ENCODE measurements at places on chromosomes 16 and 17.

- no peak for DNase-seq
These were observed 23.8 kb upstream of the CRYM start for GRCh38 chr16:21301895-21302291.

- DNase-seq, result no peak
These were observed 308.9 kb upstream of the DYNLRB2 start for GRCh38 chr16:80231888-80232287.

DNA sequence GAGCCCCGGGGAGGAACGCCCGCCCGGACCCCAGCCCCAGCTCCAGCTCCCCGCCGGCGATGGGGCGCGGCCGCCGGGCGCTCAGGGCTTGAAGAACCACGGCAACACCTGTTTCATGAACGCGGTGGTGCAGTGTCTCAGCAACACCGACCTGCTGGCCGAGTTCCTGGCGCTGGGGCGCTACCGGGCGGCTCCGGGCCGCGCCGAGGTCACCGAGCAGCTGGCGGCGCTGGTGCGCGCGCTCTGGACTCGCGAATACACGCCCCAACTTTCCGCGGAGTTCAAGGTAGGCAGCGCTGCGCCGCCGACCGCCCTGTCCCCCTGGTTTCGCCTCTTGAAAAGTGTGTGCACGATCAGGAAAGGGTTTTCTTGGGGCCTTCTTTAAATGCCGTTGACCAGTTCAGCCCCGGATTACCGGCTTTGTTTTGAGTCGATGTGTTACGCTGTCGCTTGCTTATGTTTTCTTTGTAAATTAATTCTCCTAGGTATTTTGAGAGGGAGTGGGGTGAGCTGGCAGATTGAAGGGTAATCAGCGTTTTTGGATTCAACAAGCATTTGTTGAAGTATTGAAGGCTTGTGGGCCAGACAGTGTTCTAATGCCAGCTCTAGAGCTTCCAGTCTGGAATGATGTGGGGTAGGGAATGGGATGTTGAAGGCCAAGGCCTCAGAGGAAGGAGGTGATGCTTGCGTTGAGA is 681 bp downstream of the USP43 start:
- no peak for DNase-seq

DNA sequence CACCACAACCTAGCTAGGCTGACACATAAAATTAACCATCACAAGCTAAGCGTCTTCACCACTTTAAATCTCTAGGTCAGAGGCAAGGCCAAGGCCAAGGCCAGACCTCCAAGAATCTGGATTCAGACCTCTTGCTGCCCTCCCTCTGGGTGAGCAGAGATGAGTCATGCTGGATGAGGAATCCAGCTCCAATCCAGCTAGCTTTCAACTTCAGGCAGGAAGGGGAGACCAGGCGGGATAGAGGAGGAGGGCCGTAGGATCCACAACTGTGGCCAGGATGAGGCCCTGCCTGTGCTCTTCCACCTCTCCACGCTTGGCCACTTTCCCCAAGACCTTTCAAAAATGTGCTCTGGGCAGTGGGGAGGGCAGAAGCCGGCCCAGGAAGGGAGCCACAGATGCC is 14.7 kb downstream of the LRRC75A start:
- no peak for DNase-seq

DNA sequence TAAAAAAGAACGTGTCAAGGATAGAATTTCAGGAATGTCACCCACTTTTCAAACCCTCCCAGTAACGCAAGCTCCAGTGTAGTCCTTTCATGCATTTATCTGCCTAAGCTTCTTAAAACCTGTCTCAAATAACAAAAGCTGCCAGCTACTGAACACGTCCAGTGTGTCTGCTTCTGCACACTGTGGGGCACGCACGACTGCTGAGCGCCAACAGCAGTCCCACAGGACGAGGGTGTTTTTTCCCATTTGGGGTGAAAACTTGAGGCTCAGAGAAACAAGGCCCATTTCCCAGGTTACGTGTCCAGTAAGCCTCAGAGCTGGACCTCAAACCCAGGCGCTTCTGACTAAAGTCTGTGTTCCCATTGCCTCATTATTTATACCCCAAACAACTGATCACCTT is 17.2 kb downstream of the NTAN1 start:
- no peak for DNase-seq

- DNase-seq, result no peak
These were observed 11.7 kb upstream of the LLGL1 start for GRCh38 chr17:18213666-18214270.

GRCh38 chr16:23296994-23297393 is 5.1 kb upstream of the SCNN1B start:
- DNase-seq, result no peak

- no peak for DNase-seq
These were observed 230.5 kb downstream of the SEC14L1 start for GRCh38 chr17:77371117-77371887.

- no peak for DNase-seq
These were observed 44.4 kb downstream of the YPEL2 start for GRCh38 chr17:59375857-59376256.

GRCh38 chr17:79985943-79986391 is 49.7 kb downstream of the TBC1D16 start:
- no peak for DNase-seq

GRCh38 chr17:10337136-10337535 is 35.7 kb downstream of the MYH13 start:
- DNase-seq, result peak; percentile 2

GRCh38 chr16:52078716-52079655 is 468.0 kb downstream of the TOX3 start:
- no peak for DNase-seq

DNA sequence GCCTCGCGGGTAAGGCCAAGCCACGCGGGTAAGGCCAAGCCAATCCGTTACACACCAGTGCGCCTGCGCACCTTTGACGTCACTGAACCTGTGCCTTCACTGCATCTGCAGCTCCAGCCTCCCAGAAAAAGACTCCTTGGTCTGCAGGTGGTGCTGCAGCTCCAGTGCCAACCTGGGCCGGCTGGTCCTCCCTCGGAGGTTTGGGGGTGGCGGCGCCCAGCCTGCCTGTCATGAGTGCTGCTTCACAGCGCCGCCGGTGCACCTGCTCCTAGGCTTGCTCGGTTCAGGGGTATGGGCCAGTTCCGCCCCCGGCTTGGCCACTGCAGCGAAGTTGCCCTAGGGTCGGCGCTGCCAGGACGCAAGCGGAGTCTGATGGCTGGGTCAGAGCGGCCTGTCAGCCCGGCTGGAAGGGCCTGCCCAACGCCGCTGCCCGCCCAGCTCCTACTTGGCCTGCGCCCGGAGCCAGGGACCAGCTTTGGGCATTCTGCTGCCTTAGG is 146.6 kb downstream of the USP22 start:
- no peak for DNase-seq

All from amygdala (tissue), 56 donors.